Activated T-helper 9 cell treated with anti-CD3 and anti-CD28 coated beads, Interleukin-2, amount 50 U/mL, for 16 hours (primary cell): ENCODE measurements at places on chromosomes 5 and 9.

DNA sequence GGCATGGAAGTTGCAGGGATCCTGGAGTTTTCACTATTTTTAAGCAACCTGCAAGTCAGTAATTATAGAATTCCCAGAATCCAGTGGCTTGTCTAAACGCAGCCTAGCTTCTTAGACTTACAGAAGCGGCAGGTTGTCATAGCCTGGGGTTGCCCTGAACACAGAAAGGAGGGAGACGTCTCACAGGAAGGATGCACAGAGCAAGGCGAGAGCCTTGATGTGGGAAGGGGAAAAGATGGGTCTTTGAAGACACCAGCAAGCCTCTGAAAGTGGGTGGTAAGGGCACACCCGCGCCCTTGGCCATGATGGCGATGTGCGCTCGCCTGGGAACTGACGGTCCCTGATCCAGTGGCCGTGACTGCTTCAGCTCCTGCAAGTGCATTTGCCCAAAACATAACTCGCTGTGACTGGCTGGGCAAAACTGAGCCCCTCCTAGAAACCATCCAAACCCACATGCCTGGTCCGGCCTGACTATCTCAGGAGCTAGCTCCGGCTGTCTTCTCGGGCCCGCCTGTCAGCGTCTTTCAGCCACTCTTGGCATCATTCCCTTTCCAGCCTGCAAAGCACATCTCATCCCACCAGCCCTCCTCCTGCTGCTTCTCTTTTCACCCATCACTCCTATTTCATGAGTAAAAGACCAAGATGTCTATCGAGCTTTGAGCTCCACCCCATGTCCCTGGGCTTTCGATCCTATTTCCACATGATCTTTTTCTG, 17.1 kb downstream of the FBP1 start:
- no peak for DNase-seq

DNA sequence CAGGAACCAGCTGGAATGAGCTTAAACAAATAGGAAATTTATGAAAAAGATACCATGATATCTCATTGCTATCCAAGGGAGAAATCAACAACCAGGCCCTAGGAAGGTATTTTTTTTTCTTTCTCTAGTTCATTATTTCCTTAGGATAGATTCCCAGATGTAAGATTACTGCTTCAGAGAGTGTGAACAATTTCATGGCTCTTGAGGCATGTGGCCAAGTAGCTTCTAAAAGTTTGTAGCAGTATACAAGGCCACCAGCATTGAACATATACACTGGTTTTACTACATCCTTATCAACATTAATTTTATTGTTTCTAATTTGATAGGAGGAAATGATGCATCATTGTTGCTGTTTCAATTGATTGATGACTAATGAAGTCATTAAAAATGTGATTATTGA, 201.2 kb downstream of the SREK1 start:
- no peak for DNase-seq

GRCh38 chr9:2320632-2321031, 301.0 kb upstream of the VLDLR start:
- no peak for DNase-seq

DNA sequence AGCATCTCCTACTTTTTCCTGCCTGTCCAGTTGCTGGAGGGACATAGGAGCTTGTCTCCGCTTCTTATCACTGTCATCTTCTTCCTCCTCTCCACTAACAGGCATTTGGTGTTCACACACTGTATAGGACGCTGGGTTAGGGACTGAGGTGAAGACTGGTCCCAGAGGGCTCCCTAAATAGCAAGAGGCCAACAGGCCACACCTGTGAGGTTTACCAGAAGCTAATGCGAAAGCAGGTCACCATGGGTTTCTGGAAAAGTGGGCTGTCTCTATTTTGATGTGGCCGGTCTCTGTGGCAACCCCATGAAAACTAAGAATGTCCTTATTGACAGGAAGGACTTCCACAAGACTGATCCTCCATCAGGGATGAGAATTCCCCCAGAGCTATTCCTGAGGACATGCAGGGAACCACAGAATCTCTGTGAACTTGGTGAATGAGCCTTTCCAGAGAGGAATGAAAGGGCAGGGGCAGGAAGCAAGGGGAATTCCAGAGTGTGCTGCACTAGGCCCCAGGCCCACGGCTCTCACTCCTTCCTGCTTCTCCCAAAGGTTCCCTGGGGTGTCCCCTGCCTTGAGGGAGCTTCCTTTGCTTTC, 61.7 kb downstream of the DAP start:
- DNase-seq: no peak

GRCh38 chr9:127386249-127386648, 10.7 kb upstream of the SLC2A8 start:
- DNase-seq: no peak

DNA sequence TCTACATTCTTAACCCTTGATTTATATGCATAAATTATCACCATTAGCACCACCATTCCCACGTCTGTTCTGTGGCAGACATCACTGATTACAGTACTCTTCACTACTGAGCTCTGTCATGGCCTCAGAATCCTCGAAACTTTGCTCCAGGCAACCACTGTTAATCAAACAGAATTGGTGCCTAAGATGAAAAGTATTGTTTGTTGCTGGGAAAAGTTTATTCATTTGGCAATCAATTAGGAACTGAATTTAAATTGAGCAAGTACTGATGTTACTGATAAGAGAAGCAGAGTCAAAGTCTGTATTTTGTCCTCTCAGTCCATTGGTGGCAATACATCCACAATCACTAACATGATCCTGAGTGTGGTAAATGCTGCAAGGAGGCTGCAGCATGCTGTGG, 12.8 kb downstream of the SLC1A1 start:
- DNase-seq: no peak
